Dermis microvascular lymphatic vessel endothelial cell (primary cell): ENCODE measurements at places on chromosomes 12 and 14. TPM values are rescaled to one million over a fixed set of nuclear protein-coding genes. Genes with fewer than 3 reads are reported as not detected.

DNA sequence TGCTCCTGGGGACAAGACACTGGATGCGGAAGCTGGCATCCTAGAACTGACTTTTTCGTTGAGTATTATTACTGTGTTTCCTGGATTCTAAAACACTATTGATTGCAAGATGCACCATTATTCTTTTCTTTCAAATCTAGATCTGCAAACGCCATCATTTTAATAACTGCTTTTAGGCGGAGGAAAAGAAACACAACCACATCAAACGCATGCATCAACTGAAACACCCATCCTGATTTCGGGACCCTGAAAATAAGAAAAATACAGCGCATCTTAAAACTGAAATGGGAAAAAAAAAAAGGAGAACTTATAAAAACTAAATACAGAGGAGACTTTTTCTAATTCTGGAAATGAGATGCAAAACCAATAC, 103.7 kb upstream of the MAX start:
- no peak for DNase-seq

DNA sequence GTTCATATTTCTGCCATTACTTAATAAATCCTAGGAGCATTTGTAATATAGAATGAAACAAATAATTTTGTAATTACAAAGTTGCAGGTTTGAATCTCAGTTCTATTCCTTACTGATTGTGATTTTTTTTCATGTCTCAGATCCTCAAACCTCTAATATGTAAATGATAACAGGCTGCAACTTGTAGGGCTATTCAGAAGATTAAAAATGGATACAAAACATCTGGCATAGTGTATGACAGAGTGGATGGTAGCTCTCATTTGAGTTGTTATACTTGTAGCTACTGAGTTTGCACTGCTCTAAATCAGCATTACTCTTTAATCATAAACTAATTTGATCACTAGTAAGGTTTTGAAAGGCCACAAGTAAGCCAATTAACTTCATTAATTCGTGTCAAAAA, 406.3 kb upstream of the MGAT4C start:
- no peak for DNase-seq

The DNAI7 gene
- under 0.01 TPM in 1 of 2 replicates, not detected in the other for total RNA-seq

The TMEM229B gene
- total RNA-seq = 0.64 and 1.1 TPM in 2 replicates

GRCh38 chr12:29547151-29547632, 49.7 kb upstream of the OVCH1 start:
- DNase-seq = no peak

The SLC11A2 gene
- total RNA-seq = 37.1 and 48.7 TPM in 2 replicates

The C12orf75 gene
- 6.3 and 15.4 TPM in 2 replicates for total RNA-seq

- no peak for DNase-seq
These were observed 1.3 kb downstream of the PPFIA2 start for GRCh38 chr12:81757731-81758365.

DNA sequence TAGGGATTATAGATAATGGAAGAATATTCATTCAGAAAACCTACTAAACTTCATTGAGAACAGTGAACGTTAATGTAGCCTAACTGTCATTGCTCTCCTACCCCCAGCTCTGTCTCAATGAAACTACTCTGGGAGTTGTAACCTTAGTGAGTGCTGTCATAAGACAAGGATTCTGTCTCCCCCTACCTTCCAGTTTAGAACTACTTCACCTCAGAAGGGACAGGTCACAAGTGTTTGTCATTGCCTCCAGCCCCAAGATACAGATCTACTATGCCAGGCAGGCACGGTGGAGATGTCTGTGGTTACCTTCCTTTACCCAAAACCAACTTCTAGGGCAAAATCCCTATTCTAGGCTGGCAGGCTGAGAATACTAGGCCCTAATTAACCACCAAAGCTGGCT, 833.1 kb upstream of the SEL1L start:
- no peak for DNase-seq

DNA sequence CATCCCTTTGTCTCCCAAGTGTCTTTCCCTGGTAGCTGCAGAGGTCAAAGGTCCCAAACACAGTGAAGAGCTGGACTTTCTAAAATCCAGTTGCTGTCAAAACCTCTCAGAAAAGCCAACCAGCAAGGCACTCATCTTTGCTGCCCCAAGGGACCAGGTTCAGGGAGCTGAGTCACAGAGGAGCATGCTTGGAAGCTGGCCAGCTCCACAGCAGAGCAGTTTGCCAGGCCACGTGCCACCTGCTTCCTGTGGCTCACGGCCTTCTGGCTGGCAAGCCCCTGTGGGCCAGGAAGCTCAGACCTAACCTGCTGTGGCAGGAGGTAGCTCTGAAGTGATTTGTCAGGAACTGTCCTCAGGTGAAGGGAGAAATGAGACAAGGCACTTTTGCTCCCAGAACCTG, 3.6 kb downstream of the ISCU start:
- DNase-seq = peak; percentile 92

DNA sequence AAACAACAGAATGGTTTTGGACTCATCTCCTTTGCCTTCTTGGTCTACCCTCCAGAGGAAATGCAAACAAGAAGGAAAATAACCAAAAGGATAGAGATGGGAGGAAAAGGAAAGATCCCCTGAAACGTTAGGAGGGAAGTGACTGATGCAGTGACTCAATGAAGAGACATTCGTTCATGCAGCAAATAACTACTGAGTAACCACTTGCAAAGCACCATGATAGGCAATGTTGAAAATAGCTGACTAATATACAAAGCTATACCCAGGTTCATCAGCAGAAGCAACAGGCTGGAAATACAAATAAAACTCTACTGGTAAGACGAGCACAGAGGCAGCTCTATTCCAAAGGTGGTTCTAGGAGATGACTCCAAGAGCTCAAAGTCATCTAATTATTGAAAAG, 41.8 kb downstream of the R3HDM2 start:
- peak; percentile 68 for DNase-seq

DNA sequence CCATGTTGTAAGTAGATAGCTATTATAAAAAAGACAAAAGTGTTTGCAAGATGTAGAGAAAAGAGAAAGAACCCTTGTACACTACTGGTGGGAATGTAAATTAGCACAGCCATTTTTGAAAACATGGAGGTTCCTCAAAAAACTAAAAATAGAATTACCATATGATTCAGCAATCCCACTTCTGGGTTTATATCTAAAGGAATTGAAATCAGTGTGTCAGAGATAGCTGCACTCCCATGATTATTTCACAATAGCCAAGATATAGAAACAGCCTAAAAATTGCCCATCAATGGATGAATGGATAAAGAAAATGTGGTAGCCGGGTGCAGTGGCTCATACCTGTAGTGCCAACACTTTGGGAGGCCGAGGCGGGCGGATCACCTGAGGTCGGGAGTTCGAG, 9.2 kb downstream of the PSMC6 start:
- no peak for DNase-seq

The KRT5 gene
- under 0.01 and 0.13 TPM in 2 replicates for total RNA-seq

GRCh38 chr14:54325766-54326165, 71.0 kb upstream of the CDKN3 start:
- no peak for DNase-seq

The MBIP gene
- total RNA-seq = 5.4 and 5.6 TPM in 2 replicates

DNA sequence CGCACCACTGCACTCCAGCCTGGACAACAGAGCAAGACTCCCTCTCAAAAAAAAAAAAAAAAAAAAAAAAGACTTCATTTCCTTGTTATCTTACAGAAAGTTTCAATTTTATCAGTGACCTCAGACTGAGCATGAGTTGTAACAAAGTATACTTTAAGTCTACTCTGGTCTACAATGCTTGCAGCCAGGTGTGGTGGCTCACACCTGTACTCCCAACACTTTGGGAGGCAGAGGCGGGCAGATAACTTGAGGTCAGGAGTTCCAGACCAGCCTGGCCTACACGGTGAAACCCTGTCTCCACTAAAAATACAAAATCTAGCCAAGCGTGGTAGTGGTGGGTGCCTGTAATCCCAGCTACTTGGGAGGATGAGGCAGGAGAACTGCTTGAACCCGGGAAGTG, 18.0 kb downstream of the HNRNPC start:
- DNase-seq = no peak

GRCh38 chr12:6071589-6071988, 52.9 kb downstream of the VWF start:
- no peak for DNase-seq

The CD163L1 gene
- 16.0 and 23.6 TPM in 2 replicates for total RNA-seq

DNA sequence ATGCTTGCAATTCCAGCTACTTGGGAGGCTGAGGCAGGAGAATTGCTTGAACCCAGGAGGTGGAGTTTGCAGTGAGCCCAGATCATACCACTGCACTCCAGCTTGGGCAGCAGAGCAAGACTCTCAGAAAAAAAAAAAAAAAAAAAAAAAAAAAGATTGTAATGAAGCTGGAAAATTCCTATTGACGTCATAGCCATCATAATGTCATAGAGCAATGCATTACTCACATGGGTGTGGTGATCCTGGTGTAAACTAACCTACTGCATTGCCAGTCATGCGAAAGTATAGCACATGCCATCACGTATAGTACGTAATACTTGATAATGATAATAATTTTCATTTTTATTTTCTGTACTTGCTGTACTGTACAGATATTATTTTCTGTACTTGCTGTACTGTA, 42.7 kb upstream of the NID2 start:
- no peak for DNase-seq
